ENCODE measurements at places on chromosomes 7 and 10. TPM values are rescaled to one million over a fixed set of nuclear protein-coding genes. Genes with fewer than 3 reads are reported as not detected.

AKAP9 gene
- total RNA-seq = 73.9 TPM

PLAC9 gene
- 23.3 TPM for total RNA-seq

NEUROD6 gene
- not detected for total RNA-seq

SPDYE2 gene
- not detected for total RNA-seq

CYP17A1 gene
- not detected for total RNA-seq

DNA sequence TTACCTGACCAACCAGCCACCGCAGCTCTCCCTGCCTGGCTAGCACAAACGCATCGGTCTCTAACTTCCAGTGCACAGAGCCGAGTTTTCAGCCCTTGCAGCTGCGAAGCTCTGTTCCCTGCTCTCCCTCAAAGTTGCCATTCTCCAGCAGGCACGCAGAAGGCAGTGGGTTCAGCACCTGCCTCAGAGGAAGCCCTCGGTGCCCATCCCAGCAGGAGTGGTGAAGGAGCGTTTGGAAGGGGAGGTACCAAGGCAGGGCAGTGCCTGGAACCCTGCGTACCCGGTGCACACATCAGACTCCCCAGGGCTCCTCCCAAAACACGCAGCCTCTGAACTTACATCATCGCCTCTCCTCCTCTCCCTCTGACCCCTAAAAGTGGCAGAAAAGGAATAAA, 1.7 kb upstream of the STK32C start:
- DNase-seq = no peak

DNA sequence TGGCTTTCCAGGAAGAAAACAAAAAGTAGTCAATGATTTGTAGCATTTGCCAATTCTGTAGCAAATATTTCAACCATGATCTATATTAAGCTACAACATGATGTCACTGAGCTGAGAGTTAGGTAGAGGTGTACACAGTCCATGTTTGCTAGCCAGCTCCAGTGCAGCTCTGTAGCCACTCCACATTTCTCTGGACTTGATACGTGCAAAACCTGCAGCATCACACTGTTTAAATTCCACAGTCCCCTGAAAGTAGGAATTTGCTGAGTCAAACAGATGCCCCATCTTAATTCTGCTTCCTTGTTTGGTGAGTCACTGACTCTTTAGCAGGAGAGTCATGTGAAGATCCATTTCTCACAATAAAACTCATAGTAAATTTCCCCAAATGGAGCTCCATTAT, 89.8 kb upstream of the LRRTM3 start:
- no peak for DNase-seq

DNA sequence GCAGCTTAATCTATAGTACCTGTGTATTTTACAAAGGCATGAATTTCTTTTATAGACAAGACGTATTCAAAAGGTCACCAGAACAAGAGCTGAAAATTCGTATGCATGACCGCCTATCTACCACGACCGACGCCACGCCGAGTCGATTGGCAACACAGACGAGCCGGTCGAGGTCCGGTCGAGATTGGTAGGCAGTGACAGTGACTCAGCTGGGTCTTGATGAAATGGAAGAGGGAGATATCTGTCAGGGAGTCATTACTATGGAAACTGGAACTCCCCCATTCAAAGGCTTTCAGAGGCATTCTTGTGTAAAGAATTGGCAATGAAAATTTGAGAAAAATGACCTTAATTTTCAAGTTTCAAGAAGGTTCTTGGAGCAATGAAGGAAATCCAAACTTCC, 2.1 kb downstream of the ATP5MK start:
- DNase-seq = no peak

- no peak for DNase-seq
Measured at GRCh38 chr7:28685242-28685643, 272.9 kb downstream of the TRIL start.

DNA sequence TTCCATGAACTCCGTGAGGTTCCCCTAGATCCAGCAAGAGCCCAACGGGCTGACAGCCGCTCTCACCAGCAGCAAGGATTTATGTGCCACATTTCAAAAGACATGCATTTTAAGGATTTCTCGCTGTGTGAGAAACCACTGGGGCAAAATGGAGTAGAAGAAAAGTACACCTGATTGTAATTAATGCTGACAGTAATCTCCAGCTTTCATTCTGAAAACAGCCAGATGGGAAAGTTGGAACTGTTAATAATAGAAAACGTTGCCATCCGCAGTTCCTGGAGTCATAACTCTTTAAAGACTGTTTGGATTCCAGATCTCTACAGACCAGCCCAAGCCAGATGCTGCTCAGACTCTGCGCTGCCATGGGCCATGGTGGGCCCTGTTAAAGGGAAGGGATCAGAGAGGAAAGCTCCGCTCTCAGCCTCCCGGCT, 216.9 kb upstream of the GLI3 start:
- DNase-seq = no peak

DNA sequence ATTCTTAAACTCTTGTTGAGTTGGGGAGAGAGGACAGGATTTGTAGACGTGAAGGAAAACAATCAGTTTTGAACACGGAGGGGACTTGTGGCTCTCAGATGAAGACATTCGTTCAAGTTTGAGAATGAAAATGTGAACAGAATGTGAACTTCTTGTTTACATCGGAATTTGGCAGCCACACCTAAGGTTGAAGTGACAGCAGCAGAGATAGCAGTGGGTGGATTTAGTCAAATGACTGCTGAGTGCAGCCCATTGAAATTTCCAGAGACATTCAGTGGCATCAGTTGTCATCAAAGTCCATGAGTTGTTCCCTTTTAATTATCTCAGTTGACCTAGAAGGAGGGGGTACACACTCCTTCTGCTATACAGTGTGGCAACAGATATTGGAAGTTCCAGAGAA, 280.0 kb downstream of the SEMA3D start:
- DNase-seq = no peak

- no peak for DNase-seq
Measured at GRCh38 chr10:97338041-97338440, 3.5 kb upstream of the FRAT2 start.

GRCh38 chr7:133678137-133678814, 425.4 kb downstream of the EXOC4 start:
- DNase-seq = no peak

GRCh38 chr10:121078672-121079102, 227.5 kb downstream of the WDR11 start:
- DNase-seq = peak; percentile 43

DNA sequence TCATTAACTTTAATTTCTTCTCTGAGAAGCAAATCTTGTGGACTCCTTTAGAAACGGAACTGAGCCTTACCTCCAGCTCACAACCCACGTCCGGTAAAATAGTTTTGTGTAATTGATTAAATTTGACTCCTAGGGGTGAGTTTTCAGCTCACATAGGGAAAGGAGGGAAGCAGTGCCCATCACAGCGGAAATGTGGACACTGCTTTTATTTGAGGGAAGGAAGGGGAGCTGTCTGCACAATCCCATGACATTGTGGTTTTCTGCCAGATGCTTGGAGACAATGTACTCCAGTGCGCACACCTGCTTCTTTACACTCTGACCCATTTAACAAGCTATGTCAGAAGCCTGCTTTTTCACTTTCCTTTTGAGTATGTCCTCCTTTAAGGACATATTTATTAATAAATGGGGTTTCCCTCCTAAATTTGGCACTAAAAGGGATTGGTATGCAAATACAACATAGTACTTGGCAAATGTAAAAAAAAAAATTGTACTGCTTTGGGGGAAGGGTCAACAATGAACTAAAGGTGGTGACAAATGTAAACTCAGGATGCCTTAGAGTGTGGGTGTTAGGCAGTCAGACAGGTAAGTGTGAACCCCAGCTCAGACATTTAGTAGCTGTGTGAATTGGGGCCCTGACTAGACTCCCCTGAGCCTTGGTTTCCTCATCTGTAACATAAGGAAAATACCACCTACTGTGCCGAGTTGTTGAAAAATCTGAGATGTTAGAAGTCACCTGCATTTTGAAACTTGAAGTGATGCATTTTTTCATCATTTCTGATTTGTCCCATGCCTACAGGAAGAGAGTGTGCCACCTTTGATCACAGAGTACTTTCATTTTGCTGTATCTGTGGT, 90.2 kb upstream of the KLF6 start:
- DNase-seq = no peak

DNA sequence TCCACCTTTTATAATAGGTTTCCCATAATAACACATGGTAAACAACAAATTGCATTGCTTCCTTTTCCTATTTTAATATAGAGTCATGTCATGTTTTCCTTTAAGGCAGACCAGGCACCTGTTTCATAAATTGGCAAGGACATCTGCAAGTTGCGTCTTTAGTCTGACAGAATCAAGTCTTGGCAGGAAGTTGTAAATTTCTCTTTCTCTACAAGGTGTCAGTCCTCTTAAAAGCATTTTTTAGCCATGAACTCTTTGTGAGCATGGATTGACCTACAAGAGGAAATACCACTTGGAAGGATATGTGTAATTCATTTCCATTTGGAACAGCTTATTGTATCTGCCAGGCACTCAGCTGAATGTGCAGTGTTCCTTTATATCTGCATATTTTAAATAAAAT, 176.8 kb downstream of the PRKG1 start:
- DNase-seq = no peak

GRCh38 chr7:42686594-42687156, 225.2 kb downstream of the C7orf25 start:
- no peak for DNase-seq

GRCh38 chr7:16791905-16792698, 12.7 kb downstream of the AGR2 start:
- no peak for DNase-seq

- no peak for DNase-seq
Measured at GRCh38 chr10:86413046-86413728, 46.6 kb upstream of the GRID1 start.

- no peak for DNase-seq
Measured at GRCh38 chr10:78934532-78934898, 134.3 kb upstream of the ZMIZ1 start.
